ENCODE measurements at places on chromosomes 1 and 21.

GRCh38 chr1:54738244-54738643 is 22.6 kb downstream of the TTC4 start:
- DNase-seq, result no peak

GRCh38 chr1:239816081-239816782 is 275.5 kb upstream of the FMN2 start:
- DNase-seq, result no peak

- DNase-seq, result no peak
Measured at GRCh38 chr1:241440904-241441303, 78.7 kb downstream of the FH start.

DNA sequence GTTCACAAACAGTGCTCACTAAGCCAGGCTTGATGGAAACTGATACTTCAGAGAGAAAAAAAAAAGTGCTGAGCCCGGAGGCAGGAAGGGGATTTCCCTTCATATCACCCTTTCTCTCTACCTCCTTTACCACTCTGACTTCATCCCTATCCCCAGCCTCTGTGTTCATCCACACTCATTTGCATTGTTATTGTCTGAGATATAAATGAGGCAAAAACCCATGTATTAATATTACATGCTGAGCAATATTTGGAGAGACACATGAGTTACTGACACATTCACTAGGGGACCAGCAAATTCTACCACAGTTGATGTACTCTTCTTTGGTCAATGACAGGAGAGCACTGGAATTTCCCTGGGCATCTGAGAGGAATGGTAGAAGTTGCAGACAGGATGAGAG is 175.8 kb downstream of the TNFSF18 start:
- DNase-seq, result no peak

All from activated CD8-positive, alpha-beta memory T cell treated with anti-CD3 and anti-CD28 coated beads, Interleukin-2, amount 50 U/mL, for 4 hours (primary cell).